AG08395 (cell line): ENCODE measurements at places on chromosomes 2 and 18.

- no peak for DNase-seq
These were observed 1.0 kb downstream of the PLEK start for GRCh38 chr2:68366083-68366560.

- DNase-seq: no peak
These were observed 11.1 kb downstream of the HADHB start for GRCh38 chr2:26255759-26256384.

DNA sequence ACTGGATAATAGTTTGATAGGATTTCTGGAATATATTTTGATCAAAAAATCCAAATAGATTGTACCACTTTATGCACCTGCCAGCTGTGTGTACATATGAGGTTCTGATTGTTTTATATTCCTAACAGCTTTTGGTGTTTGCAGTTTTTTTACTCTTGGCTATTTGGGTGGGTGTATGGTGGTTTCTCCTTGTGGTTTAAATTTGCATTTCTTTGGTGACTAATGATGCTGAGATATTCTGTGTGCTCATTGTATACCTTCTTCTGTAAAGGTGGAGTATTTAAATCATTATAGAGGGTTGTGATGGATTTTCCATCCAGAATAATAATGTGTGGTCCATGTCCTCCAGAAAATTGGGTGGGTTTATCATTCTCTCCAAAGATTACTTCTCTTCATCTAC is 372.9 kb downstream of the THSD7B start:
- DNase-seq: no peak

DNA sequence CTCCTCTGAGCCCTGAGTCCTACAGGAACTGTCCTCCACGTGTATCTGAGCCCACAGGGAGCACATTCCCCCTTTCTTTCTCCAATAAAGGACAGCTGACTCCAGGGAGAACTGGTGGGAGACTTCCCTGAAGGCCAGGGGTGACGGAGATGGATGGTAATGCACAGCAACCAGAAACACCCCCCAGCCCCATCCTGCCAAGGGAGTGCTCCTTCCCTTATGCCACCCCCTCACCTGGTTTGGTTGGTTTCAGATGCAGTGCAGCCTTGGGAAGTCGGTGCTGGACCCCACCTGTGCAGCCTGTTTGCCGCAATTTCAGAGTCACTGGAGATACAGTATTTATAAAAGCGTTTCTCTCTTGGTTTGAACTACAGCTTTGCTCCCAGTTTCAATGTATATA is 24.0 kb downstream of the GPR55 start:
- DNase-seq: no peak

DNA sequence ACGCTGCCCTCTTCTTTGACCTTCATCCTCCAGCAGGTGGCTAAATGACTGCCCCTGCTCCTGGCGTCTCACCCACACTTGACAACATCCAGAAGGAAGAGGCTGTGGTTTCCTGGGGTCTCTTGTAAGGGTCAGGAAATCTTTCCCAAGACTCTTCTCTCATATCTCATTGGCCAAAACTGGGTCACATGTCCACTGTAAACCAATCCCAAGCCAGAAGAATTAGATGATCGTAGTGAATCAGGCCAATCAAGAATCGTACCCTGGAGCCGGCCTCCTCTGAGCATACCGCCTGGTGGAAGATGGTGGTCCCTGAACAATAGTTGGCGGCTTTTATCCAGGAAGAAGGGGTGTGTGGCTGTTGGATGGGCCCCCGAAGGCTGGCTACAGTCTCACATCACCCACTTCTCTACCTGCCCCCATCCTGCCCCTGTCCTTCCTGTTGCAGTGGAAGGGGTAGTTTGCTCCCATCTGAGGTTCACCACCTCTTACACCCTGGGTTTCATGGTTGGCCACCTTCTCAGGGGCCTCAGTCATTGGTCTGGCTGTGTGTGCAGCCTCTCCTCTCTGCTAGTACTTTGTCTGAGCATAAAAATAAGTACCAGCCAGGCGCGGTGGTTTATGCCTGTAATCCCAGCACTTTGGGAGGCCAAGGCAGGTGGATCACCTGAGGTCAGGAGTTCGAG is 3.8 kb downstream of the SAG start:
- DNase-seq: no peak

DNA sequence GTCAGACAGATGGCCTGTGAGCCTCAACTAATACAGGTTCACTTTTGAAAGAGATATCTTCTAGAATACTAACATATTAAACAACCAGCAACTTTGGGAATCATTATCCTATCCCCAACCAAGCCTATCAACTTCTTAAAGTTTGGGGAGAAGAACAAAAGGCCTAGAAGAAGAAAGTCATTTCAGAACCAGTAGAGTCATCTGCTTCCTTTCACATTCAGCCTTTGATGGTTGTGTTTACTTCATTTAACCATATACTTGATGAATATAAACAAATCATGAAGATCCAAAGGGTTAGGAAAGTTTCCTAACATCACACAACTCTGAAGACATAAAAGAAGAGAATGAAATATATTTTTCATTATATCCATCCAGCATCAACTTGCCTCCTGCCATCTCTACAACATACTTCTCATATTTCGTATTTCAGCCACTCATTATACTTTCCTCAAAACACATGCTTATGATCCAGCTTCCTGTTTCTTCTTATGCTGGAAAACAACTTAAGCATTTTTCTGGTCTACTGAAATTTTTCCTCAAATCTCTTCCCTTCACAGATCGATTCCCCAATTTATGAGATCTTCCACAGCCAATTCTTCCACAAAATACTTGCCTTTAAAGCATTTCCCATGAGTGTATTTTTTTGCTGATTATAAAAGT is 114.3 kb downstream of the CACNB4 start:
- DNase-seq: no peak

DNA sequence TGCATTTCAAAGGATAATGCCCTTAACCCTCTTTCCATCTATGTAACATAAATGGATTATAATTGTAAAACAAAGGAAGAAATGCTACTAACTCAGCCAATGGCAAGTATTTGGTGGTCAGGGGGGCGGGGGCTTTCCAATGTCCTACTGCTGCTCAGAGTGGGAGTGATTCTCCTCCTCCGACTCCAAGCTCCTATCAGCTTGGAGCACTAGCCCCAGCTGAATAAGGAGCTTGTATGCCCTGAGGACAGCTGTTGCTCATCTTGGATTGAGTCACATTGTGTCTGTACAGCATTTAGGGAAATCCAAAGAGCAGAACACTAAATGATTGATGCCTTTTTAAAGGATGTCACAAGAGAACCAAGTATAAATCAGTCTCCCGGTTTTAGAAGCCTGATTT is 105.6 kb upstream of the ZNF521 start:
- peak; percentile 35 for DNase-seq

DNA sequence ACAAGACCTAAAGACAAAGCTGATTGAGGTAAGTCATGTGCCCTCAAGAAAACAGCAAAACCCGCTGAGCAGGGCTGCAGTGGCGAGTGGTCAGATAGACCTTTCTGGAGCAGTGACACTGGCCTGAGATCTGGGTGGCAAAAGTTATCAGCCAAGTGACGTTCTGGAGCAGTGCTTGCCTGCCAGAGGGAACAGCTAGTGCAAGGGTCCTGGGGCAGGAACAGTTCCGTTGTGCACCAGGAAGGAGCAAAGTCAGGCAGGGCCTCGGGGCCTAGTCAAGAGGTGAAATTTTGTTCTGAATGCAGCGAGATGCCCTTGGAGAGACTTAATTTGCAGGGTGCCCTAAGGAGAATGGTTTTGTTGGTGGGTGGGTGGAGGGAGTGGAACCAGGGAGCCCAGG is 67.0 kb downstream of the SH3BP4 start:
- DNase-seq: no peak

GRCh38 chr2:194696690-194697089 is 960.3 kb upstream of the SLC39A10 start:
- DNase-seq: no peak

DNA sequence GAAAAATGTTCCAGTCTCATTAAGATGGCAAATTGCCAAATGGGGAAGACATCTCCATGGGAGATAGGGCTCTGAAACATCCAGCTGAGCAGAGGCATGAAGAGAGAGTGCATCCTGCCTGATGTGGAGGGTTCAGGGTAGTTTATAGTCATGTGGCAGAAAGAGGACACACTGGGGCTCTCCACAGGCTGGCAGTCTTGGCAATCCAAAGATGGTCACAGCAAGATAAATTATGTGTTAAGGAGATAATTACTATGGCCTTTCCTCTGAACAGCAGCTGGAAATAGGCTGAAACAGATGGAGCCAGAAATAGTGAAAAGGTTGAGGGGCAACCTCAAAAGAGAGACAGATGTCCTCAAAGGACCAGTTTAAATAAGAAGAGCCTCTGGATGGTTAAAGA is 97.2 kb downstream of the DCC start:
- no peak for DNase-seq

GRCh38 chr2:28193630-28194403 is 198.8 kb upstream of the FOSL2 start:
- no peak for DNase-seq

GRCh38 chr2:204625135-204625534 is 79.9 kb downstream of the PARD3B start:
- DNase-seq: peak; percentile 12
